ENCODE measurements at places on chromosomes 3 and 15.

DNA sequence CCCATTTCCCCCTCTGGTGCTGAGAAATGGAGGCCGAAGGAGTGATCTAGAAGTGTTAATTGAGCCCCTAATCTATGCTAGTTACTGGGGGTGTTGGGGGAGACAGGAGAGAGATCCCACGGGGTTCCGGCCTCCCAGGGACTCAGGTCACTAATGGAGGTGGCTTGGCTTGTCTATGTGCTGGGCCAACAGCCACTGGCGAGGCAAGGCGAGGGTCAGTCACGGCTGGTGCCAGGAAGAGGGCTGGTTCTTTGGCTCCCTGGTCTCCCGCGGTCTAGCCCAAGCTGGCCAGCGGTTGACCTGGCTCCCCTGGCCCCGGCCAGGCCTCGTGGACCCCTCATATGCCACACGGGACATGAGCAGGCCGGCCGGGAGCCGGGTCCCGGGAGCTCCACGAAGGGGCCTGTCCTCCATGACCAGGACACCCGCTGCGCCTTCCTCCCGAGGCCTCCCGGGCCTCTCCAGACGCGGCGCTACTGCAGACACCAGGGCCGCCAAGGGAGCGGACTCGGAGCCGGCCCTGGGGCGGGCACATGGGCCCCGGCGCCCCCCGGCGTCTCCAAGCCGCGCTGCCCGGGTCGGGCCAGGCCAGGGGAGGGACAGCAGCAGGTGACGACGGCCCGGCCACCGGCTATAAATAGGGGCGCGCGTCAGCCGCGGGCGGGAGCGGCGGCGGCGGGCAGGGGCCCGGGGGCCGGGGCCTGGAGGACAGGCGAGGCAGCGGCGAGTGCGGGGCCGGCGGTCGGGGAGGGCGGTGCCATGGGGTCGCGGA is at the start of gene ALPK3:
Gene ALPK3, plus strand, starts transcription at position 663 of the 772 bp plus-strand sequence. Its CDS starts 97 bp downstream, at position 760.
- DNase-seq, result no peak

DNA sequence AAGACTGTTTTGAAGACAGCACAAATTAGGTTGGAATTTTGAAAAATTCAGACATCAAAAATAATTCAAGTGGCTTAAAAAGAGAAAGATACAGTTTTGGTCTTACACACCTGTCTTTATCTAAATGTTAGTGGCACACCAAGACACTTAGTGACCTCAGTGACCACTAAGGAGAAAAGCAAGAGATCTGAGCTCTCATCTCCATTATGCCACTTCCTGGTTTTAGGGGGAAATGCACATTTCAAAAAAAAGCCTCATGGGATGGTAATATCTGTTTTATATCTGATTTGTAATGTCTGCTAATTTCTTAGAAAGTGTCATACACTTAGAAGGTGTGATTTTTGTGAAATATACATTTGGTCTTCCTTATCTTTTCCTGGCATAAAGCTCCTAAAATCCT is 16.4 kb downstream of the IL12A start:
- DNase-seq, result no peak

DNA sequence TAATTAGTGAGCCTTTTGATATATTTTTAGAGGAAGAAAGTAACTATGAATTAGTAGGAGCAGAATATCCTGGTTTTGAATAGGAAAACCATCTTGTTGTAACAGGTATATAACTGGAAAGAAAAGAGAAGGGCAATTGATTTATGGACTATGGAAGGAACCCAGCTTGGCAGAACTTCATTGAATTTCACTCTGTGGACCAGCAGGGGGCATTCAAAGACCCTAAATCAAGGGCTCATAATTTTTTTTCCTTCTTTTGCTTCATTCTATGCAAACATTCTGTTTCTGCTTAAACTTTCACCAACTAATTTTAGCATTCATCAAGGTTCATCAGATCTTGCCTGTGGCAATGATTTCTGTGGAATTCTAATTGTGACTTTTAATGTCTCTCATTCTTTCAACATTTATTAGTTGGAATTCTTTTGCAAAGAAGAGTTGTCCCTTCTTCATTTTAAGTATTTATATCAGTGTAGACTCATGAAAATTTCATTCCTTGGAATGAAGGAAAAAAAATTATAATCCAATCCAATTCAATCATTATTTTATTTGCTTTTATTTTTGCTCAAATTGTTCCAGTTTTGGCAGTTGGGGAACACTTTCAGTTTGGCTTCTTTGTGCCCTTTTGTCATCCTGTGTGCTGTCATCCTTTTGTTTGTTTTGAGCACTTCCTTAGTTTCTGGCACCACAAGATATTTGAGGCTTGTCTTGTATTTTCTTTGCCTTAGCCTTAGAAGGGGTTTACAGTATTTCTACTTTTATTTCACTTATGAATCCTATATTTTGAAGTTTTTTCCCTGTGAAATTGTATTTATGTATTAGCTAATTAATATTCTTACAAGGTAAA is 30.4 kb downstream of the NXPE3 start:
- DNase-seq, result peak; percentile 35

- no peak for DNase-seq
Observed at GRCh38 chr15:61545763-61546162, 316.7 kb upstream of the RORA start.

DNA sequence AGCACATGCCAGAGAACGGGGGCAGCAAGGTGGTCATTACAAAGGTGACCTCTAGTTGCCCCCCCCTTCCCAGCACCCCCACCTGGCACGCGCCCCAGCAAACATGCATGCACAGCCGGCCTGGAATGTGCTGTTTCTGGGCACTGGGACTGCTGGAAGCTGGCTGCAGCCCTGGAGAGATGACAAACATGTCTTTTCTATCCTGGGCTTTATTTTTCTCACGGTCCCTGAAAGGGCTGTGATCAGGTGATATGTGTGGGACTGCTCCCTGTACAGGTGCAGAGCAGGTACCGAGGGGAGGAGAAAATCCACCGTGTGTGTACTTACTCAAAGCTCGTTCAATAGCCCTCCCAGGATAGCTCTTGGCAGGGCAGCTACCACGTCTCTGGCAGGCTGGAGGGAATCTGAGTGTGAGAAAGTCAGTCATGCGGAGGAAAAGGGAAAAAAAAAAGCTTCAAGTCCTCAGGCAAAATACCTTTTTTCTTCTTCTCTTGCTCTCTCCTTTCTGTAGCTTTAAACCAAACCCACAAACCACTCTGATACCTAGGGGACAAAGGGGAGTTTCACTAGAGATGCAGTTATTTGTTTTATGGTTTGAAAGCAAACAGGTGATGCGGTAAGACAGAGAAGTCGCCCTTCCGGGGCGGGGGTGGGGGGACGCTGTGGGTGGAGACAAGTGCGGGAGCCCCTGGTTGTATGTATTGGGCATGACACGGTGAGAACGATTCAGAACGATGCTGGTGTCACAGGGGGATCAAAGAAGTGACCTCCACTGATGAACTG is 5.0 kb upstream of the HES1 start:
- no peak for DNase-seq

GRCh38 chr3:140856905-140857304 is 84.7 kb upstream of the SLC25A36 start:
- DNase-seq, result no peak

DNA sequence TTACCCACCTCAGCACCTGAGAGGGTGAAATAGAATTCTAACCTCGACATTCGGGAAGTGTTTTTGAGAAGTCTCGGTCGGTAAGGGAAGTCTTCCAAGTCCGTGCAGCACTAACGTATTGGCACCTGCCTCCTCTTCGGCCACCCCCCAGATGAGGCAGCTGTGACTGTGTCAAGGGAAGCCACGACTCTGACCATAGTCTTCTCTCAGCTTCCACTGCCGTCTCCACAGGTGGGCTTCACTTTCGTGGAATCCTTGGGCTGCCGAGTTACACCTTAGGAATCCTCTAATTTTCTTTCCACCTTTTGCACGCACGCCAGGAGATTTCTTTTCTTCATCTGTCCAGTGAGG is 775 bp downstream of the CCNDBP1 start:
- DNase-seq, result no peak
